Motor neuron (in vitro differentiated cells): ENCODE measurements at places on chromosomes 7 and 10.
A peak's percentile ranks its signal among the peaks of the same experiment; 100 is the strongest.

DNA sequence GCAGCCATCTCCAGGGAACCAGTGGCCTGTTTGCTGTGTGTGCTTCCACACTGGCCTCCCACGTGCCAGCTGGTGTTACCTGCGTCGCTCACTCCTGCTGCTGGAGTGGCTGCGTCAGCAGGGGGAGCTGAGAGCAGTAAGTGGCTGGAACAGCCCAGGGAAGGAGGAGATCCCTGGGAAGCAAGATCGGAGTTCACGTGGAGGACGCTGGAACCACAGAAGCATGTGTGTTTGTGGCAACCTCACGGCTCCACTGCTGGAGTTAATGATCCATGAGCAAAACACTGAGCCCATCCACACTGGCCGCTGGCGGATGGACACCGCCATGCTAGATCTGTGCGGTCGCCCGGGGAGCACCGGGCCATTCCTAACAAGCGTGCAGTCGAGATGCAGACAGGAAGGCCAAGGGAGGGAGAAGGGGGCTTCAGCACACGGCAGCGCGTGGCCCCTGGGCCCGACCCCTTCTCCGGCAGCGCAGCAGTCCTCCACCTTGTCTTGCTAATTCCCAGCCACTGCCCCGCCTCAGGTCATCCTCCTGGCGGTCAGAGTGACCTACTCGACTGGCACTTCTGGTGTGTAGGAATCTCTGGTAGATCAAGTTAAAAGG, 68.5 kb upstream of the EEPD1 start:
- ATAC-seq: peak; percentile 61

GRCh38 chr7:85274454-85274853, 87.6 kb upstream of the SEMA3D start:
- ATAC-seq: no peak

- ATAC-seq: no peak
Observed at GRCh38 chr10:49310460-49310859, 11.5 kb downstream of the C10orf71 start.

- ATAC-seq: no peak
Observed at GRCh38 chr10:44923611-44924010, 12.5 kb downstream of the TMEM72 start.

- ATAC-seq: no peak
Observed at GRCh38 chr7:21671859-21672258, 129.0 kb downstream of the DNAH11 start.

DNA sequence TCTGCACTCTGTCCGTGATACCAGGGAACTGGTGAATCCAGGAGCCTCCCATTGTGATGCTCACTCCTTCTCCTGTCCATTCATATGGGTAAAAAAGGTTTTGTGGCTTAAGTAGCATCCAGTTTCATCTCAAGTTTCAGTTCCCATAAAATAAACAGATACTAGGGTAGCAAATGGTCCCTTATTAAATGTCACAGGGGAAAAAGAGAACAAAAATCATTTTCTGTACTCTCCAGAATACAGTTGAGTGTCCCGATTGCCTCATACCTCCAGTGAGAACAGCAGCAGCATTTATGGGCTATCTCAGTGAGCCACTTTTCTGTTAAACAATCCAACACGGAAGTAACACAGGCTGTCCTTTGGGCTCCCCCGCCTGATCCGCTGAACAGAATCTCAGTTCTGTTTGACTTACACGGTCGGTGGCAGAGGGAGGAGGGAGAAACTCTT, 179.6 kb downstream of the CELF2 start:
- peak; percentile 34 for ATAC-seq

GRCh38 chr7:11332865-11333228, 359.2 kb downstream of the PHF14 start:
- ATAC-seq: no peak

GRCh38 chr7:145339319-145339718, 503.5 kb upstream of the TPK1 start:
- ATAC-seq: no peak

DNA sequence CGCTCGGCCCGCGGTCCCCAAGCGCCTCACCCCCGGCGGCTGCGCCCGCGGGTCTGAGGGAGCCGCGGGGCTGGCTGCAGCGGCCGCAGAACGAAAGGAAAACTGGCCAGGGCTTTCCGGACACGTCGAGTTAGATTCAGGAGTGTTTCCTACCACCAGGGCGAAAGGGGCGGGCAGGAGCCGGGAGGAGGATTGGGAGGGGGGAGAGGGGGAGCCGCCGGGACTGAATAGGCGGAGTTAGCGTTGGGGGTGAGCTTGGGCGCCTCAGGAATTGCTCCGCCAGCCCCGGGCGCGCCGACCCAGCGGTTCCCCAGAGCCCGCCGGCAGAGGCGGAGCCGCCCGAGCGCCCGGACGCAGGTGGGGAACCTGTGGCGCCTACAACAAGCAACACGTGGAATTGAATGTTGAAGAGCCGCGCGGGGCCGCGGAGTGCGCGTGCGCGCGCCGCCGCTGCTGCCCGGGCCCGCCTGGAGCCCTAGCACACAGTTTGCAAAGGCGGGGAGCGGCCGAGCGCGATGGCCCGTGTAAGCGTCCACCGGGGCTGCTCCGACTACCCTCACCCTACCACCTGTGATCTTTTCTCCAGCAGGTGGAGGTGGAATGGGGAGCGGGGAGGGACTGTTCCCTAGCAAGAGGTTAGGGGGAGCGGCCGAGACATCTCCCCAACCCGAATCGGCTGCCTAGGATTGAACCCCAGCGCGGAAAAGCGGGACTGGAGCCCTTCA, at the start of gene CADPS2:
Gene CADPS2, minus strand, starts transcription at position 104 of the 725 bp plus-strand sequence. CDS start 123 bp downstream, outside the sequence.
- peak; percentile 82 for ATAC-seq

- ATAC-seq: no peak
Observed at GRCh38 chr7:88183051-88183450, 36.8 kb downstream of the SRI start.

GRCh38 chr7:46178661-46179060, 257.6 kb upstream of the IGFBP3 start:
- no peak for ATAC-seq

GRCh38 chr7:23394488-23395171, 75.7 kb downstream of the IGF2BP3 start:
- peak; percentile 90 for ATAC-seq

DNA sequence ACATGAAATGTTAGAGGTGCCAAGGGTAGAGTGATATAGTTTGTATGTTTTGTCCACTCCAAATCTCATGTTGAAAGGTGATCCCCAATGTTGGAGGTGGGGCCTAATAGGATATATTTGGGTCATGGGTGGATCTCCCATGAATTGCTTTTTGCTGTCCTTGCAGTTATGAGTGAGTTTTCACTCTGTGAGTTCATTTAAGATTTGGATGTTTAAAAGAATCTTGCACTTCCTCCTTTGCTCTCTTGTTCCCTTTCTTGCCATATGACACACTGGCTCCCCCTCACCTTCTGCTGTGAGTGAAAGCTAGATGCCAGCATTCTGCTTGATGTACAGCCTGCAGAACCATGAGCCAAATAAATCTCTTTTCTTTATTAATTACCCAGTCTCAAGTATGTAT, 269.2 kb downstream of the ZWINT start:
- no peak for ATAC-seq

GRCh38 chr7:149753375-149754233, 19.8 kb downstream of the ZNF467 start:
- ATAC-seq: peak; percentile 66

DNA sequence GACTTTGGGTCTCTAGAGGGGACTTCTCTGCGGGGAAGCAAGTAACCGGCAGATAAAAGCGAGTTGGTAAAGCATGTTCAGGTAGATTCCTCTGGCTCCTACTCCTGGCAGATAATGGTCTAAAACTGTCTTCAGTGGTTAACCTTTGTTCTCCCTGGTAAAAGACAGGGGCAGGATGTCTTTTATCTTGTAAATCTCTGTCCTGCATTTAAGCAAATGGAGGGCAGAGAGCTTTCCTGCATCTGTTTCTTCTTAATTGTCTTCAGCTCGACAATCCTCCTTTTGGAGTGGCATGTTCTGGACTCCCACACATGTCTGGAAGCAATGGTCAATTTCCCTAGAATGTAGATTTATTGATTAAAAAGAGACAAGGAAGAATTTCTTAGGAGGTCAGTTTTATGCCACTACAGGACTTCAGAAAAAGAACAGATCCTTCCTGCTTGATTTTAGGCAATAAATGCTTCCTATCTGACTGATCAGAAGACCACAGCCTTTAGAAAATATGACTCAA, 16.6 kb downstream of the C7orf33 start:
- no peak for ATAC-seq

- ATAC-seq: no peak
Observed at GRCh38 chr7:81680120-81680519, 89.7 kb downstream of the HGF start.

DNA sequence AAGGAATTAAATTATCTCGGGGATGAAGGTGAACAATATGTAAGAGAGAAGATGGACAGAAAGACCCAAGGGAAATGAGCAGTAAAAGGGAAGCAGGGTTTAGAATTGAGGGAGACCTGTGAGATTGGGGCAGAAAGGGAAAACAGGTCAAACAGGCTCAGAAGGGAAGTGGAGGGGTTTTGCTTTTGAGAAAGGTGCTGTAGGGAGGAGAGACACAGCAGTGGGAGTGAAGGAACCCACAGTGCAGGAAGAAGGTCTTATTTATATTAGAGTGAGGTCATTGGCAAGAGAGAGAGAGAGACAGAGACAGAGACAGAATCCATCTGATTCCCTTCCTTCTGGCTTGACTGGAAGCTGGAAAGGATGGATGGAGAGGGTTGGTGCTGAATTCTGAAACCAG, 3.5 kb upstream of the TCAF1 start:
- no peak for ATAC-seq

GRCh38 chr10:44334621-44335184, 50.2 kb downstream of the CXCL12 start:
- ATAC-seq: peak; percentile 97

DNA sequence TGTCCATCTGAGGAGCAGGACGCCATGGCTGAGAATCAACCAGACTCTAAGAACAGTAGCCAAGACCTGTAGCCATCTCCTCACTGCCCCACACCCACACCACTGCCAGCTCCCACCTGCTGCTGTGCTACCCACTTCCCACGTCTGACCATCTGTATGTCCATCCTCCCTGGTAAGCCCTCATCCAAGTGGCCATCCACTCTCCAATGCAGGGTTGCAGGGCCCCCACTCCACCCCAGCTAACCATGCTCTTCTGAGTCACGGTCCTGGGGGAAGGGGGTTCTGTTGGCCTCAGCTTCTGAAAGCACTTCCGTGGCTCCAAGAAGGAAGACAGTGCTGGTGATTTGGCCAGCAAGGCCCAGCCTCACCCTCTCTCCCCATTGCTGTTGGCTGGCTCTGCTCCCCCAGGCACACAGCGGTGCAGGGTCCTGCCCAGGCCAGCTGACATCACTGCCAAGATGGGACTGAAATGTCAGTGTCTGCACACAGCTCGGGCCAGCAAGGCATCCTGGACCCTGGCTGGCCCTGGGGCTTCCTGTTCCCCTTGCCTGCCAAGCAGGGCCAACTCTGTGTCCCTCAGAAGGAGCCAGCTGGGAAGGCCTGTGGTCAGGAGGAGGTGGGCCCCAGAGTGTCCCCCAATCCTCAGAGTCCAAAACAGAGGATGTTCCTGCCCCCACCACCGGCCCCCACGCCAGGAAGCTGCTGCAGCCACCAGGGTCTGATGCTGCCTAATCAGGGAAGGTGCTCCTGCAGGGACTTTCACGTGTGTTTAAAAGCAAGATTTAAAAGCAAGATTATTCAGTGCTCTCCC, 17.5 kb downstream of the RASGEF1A start:
- ATAC-seq: no peak

DNA sequence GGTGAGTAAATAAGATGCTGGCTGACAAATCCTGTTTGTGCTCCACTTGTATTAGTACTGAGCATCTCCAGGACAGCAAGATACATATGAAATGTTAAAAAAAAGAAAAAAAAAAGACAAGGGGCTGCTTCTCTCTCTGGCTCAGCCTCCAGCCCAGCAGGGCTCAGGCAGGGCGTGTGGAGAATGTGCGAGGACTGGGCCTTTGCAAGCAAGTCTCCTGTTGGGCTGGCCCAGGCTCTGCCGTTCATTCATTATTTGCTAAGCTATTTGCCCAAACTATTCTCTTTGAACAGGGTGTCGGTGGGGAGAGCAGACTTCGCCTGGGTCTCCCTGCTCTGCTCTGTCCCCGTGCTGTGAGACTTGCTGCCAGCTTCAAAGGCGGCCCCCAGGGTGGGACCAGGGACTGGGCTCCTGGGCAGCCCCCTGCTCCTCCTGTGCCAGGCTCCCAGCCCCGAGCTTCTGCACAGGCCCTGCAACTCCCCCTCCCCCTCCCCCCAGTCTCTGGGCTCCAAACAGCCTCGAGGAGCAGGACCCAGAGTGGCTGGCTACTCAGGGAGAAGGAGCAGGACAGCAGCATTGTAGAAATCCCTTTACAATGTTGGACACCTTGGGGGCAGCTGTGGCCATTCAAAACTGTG, 25.6 kb upstream of the MGMT start:
- ATAC-seq: peak; percentile 67

- no peak for ATAC-seq
Observed at GRCh38 chr7:158549176-158549615, 38.4 kb downstream of the PTPRN2 start.

DNA sequence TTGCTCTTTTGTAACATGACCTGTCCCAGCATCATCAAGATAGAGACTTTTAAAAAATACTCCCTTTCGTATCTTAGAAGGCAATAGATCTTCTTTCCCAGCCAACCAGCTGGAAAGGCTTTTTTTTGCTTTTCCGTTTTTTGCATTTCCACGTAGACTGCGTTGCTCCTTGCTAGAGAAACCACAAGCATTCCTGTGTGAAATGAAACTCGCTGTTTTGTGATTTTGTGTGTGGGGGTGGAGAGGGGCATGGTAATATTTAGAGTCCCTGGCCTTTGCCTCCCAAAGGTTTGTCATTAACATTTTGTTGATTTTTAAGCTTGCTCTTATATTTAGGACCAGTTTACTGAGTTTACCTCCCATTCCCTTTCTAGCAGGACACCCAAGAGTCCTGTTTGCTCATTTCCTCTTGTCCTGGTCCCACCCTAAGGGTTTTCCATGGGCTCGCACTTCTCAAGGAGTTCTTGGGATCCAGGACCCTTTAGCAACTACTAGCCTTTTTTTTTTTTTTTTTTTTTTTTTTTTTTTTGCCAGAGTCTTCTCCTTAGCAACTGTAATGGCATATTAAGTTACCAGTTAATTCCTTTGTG, 243.6 kb downstream of the BICC1 start:
- no peak for ATAC-seq

DNA sequence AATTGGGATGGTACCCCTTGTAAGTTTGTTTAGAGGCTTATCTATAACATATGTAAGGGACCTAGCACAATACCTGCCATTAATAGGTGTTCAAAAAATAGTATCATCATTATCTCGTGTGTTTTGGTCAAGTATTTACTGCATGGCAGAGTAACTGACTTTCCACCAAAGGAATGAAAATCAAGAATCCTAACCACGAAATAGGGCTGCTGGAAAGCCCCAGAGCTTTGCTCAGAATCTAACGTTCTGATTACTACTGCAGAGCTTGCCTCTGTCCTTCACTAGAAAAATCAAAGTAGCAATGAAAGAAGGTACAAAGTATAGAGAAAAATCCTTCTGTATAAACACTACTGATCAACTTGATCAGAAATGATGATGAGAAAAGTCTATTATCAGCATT, 34.9 kb downstream of the DCLRE1C start:
- ATAC-seq: no peak

- ATAC-seq: no peak
Observed at GRCh38 chr10:47095211-47095610, 184.0 kb downstream of the PTPN20 start.

- ATAC-seq: no peak
Observed at GRCh38 chr7:155566011-155566836, 19.9 kb upstream of the CNPY1 start.
